ENCODE measurements at places on chromosomes 7 and 10. TPM values are rescaled to one million over a fixed set of nuclear protein-coding genes. Genes with fewer than 3 reads are reported as not detected.

DNA sequence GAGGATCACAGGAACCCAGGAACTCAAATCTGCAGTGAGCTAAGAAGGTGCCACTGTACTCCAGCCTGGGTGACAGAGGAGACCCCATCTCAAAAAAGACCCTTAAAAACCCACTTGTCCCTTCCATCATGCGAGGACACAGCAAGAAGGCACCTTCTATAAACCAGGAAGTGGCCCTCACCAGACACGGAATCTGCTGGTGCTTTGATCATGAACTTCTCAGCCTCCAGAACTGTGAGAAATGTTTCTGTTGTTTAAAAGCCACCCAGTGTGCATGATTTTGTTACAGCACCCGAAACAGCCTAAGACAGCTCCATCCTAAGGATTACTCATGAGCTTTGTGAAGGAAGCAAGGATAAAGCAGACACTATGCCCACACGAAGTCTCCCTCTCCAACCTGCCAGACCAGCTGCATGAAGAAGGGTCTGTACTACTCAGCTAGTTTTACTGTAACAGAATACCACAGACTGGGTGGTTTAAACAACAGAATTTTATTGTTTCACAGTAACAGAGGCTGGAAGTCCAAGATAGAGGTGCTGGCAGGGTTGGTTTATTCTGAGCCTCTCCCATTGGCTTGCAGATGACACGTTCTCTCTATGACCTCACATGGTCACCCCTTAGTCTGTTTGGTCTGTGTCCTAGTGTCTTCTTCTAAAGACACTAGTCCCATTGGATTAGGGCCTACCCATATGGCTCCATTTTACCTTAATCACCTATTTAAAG lies 13.7 kb downstream of the VIM start:
- DNase-seq, result no peak

- no peak for DNase-seq
Measured at GRCh38 chr7:102045681-102046372, 228.4 kb downstream of the CUX1 start.

GRCh38 chr10:126580873-126581647 lies 89.4 kb downstream of the C10orf90 start:
- peak; percentile 26 for DNase-seq

DNA sequence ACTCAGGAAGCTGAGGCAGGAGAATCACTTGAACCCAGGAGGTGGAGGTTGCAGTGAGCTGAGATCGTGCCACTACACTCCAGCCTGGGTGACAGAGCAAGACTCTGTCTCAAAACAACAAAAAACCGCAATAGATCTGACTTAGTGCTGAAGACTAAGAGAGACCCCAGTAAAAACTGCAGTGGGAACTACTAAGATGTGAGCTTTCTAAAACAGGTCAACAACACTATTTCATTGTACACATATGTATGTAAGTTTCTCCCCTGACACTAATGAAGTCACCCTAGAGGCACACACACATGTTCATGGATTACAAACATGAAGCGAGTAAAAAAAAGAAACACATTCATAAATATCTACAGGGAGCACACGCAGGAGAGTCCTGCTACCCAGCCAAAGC lies 68.3 kb downstream of the PDE1C start:
- no peak for DNase-seq

DNA sequence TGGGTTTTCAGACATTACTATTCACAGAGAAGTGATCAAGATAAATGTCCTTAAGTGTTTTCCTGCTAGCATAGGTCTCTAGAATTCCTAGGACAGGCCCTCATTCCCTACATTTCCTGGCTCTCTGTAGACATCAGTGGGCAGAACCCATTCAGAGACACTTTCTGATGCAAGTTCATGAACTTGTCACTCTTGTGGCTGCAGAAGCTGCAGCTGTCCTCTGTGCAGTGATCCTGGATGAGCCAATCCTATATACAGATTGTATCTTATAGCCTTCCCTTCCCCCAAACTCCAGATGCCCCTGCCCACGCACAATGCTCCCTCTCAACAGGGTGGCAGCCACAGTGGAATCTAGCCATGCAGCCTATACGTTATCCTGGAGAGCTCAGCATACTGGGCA lies 12.6 kb upstream of the GRB10 start:
- no peak for DNase-seq

DNA sequence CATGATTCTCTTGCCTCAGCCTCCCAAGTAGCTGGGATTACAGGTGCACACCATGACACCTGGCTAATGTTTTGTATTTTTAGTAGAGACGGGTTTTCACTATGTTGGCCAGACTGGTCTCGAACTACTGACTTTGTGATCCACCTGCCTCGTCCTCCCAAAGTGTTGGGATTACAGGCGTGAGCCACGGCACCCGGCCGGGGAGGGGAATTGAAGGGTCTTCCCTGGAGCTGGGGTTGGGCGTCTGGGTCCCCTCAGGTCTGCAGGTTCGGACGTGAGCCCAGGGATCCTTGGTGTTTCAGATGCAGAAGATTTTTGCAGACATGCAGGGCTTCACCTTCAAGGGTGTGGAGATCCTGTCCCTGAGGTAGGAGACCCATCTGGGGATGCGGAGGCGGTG lies 6.0 kb upstream of the MUC12 start:
- no peak for DNase-seq

- DNase-seq, result no peak
Measured at GRCh38 chr10:16011548-16011947, 151.2 kb upstream of the MINDY3 start.

- DNase-seq, result no peak
Measured at GRCh38 chr10:103649654-103650423, 156.3 kb downstream of the NEURL1 start.

DNA sequence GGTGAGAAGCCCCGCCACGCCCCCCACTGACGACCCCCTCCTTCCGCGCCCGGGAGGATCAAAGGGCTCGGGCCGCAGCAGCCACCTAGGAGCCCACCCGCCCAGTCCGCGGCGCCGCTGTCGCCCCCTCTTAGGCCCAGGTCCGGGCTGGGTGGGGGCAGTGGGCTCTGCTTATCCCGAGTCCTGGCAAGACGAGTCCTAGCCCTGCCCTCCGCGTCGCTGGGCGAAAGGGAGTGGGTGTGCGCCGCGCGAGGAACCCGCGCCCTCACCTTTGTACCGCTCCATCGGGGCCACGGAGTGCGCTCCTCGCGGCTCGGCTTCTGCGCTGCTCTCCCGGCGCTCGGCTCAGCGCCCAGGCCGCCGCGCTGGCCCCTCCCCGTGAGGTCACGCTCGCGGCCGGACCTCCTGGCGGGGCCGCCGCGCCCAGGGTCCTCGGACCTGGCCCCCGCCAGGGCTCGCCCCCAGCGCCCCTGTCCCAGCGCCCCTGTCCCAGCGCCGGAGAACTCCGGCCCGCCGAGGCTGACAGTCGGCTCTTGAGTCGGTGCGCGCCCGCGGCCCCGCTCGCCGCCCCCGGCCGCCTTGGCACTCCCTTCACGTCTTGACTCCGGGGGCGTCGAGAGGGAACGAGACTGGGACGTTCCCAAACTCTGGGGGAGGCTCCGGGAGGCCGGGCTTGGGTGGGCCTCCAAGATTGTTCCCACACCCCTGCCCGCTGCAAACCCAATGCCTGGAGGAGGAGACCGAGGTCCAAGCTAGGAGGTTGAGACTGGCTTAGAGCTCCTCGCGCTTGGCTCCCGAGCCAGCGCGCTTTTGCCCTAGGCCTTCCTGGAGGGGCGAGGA lies at the start of gene AFAP1L2:
AFAP1L2 (minus strand) TSS at position 332 of the 840 bp plus-strand sequence; CDS start at position 285, 47 bp downstream.
- DNase-seq, result no peak

- DNase-seq, result no peak
Measured at GRCh38 chr7:95062901-95063300, 155.5 kb downstream of the PPP1R9A start.

GRCh38 chr7:65804887-65805286 lies 68.0 kb upstream of the VKORC1L1 start:
- no peak for DNase-seq

- DNase-seq, result no peak
Measured at GRCh38 chr10:86401588-86402282, 35.1 kb upstream of the GRID1 start.

GRCh38 chr10:2165771-2166460 lies 428.6 kb upstream of the ADARB2 start:
- no peak for DNase-seq

- DNase-seq, result no peak
Measured at GRCh38 chr7:24842449-24843241, 85.4 kb upstream of the GSDME start.

DNA sequence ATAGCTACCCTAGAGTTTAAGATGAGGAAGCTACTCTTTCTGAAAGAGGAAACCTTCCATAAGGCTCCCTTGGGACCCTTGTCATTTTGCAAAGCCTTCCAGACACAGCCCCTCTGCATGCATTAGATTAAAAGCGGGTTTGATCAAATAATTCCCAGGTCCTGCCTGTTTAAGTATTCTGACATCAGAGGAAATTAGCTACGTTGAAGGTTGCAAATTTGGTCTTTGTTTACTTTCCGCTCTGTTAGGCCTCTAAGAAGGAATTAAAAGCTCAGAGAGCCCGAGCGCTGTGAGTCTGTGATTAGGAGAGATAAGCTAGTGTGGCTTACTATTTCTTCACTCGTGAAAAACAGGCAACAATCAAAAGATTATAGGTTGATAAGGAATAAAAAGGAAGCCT lies 1.4 kb upstream of the THSD7A start:
- DNase-seq, result peak; percentile 27

DNA sequence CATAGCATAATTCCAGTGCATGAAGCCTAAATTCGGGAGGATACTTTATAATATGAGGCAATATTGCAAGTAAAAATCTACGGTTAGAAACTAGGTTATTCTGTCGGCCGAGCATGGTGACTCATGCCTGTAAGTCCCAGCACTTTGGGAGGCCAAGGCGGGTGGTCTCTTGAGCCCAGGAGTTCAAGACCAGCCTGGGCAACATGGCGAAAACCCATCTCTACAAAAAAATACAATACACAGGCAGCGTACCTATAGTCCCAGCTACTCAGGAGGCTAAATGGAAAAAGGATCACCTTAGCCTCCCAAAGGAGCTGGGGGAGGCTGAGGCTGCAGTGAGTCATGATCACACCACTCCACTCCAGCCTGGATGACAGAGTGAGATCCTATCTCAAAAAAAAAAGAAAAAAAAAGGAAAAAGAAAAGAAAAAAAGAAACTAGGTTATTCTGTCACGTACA lies 14.2 kb downstream of the SKAP2 start:
- DNase-seq, result no peak

DNA sequence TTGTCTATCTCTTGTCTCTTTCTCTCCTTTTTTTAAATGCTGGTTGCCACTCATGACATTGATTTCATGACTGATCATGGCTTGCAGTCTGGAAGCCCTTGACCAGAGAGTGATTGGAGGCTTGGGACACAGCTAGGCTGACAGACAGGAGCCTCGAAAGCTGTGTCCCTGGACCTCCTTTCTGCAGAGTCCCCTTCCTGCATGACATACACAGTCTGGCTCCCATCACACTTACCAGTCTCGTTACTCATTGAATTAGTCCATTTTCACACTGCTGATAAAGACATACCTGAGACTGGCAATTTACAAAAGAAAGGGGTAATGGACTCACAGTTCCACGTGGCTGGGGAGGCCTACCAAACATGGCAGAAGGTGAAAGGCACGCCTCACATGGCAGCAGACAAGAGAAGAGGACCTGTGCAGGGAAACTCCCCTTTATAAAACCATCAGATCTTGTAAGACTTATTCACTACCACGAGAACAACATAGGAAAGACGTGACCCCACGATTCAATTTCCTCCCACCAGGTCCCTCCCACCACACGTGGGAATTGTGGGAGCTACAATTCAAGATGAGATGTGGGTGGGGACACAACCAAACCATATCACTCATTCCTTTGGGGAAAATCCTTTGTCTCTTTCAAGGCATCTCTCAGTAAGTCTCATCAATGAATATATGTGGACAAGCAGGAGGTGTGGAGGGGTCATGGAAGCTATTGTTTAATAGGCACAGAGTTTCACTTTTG lies 102.3 kb downstream of the TBXAS1 start:
- DNase-seq, result no peak

DNA sequence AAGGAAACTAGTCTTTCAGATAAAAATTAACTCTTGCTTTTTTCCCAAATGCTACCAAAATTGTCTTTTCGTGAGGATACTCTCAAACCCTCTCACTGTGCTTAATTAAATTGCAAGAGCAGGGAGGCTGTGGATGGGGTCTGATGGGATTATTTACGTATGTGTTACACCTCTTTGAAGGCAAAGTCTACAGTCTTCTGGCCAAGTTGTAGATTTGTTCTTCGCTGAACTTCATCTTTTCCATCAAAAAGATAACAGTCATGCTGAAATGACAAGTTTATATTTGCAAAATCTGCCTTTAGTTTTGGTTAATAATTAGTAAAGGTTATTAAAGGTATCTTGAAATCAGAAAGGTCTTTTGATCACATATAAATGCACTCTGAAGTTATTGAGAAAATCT lies 22.7 kb downstream of the A1CF start:
- no peak for DNase-seq

DNA sequence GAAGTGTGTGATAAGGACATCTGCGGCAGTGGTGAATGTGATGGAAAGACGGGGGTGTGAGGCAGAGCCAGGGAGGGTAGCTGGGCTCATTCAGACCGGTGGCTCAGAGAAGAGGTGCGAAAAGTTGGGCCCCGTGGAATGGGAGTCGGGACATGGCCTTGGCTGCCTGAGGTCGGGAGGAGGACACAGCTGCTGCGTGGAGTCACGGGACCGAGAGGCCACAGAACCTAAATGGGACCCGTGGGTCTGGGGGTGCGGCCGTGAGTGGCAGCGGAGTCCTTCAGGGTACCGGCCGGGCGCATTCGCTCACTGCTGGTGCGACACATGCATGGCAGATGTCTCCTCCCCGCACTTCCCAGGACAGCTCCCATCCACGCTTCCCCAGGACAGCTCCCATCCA lies 22.9 kb upstream of the LARP4B start:
- DNase-seq, result no peak

Gene SPDYE9
- total RNA-seq, result not detected

Gene MUC3A
- total RNA-seq, result not detected

Gene C1QL3
- not detected for total RNA-seq

Gene NKX2-3
- total RNA-seq, result not detected

Gene PITX3
- 105 TPM for total RNA-seq

Gene JAKMIP3
- not detected for total RNA-seq

Gene UNC5B
- total RNA-seq, result 3.6 TPM

Gene DYDC2
- 0.13 TPM for total RNA-seq

Gene ITIH5
- total RNA-seq, result 0.66 TPM

Gene SEC61G
- total RNA-seq, result 359 TPM

Gene STN1
- 11.6 TPM for total RNA-seq
